HFFc6 (cell line): ENCODE measurements at places on chromosomes 2 and 18.

- H3K4me3 ChIP-seq: no peak overlapping the region
- peak overlapping the region; percentile 23 for H3K27ac ChIP-seq
- H3K36me3 ChIP-seq: peaks cover 7% of the 10 kb centered on the region
These were observed 4.4 kb downstream of the HIBCH start for GRCh38 chr2:190315273-190315672.

DNA sequence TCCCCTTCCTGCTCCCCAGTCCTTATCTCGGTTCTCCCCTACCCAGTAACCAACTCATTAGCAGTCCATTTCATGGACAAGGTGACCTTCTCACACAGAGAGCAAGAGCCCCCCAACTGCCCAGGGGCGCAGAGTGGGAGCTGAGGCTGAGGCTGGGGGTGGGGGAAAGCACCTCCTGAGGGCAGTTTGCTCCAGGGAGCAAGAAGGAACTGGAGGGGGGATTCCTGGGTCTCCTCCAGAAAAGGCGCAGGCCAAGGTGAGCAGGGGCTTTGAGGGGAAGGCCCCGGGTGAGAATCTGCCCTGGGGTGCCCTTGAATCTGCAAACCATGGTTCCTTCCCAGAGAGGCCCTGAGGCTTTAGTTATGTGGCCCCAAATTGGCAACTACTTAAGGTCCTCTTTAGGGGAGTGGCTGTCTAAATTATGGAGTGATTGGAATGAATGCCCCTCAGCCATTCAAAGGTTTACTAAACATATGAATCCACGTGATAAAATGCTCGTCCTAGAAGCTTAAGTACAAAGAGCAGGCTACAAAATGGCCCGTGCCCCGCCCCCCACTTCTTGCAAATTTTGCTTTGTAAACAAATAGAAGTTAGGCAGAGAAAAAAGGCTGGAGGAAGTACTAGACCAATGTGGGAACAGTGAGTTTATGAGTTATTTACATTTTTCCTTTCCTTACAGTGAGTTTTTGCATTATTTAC lies 123.5 kb upstream of the HS6ST1 start:
- H3K4me1 ChIP-seq: peaks cover 12% of the 10 kb centered on the region; the same call in 1 of the 2 replicates
- peaks cover 18% of the 10 kb centered on the region for H3K27me3 ChIP-seq
- no peak overlapping the region for H3K27ac ChIP-seq
- no peak overlapping the region for H3K4me3 ChIP-seq

DNA sequence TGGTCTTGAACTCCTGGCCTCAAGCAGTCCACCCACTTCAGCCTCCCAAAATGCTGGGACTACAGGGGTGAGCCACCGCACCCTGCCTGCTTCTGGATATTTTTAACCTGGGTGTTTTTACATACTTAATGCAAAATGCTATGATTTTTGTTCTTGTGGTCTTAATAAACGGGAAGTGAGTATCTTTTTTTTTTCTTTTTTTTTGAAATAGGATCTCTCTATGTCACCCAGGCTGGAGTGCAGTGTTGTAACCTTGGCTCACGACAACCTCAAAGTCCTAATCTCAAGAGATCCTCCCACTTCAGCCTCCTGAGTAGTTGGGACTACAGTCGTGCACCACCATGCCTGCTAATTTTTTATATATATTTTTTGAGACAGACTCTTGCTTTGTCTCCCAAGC lies 19.2 kb upstream of the ASXL2 start:
- no peak overlapping the region for H3K27ac ChIP-seq
- peaks cover 12% of the 10 kb centered on the region for H3K27me3 ChIP-seq
- no peak overlapping the region for H3K4me3 ChIP-seq
- peaks cover 8% of the 10 kb centered on the region for H3K4me1 ChIP-seq
- DNase-seq: no peak
- H3K36me3 ChIP-seq: no peaks in the 10 kb centered on the region

- H3K27ac ChIP-seq: no peak overlapping the region
- H3K4me3 ChIP-seq: no peak overlapping the region
- H3K4me1 ChIP-seq: peaks cover 20% of the 10 kb centered on the region
- H3K36me3 ChIP-seq: peaks cover 7% of the 10 kb centered on the region; the same call in 1 of the 2 replicates
- peaks cover 8% of the 10 kb centered on the region; the same call in 1 of the 2 replicates for H3K27me3 ChIP-seq
- DNase-seq: no peak
These were observed 151.6 kb downstream of the RTN4 start for GRCh38 chr2:54898456-54899226.

- H3K27me3 ChIP-seq: peaks cover 15% of the 10 kb centered on the region
- DNase-seq: peak; percentile 97
- peak overlapping the region; percentile 89 for H3K27ac ChIP-seq
- H3K4me1 ChIP-seq: peaks cover 30% of the 10 kb centered on the region
- no peaks in the 10 kb centered on the region for H3K36me3 ChIP-seq
These were observed 62.1 kb upstream of the MAPRE2 start for GRCh38 chr18:34978953-34979608.

DNA sequence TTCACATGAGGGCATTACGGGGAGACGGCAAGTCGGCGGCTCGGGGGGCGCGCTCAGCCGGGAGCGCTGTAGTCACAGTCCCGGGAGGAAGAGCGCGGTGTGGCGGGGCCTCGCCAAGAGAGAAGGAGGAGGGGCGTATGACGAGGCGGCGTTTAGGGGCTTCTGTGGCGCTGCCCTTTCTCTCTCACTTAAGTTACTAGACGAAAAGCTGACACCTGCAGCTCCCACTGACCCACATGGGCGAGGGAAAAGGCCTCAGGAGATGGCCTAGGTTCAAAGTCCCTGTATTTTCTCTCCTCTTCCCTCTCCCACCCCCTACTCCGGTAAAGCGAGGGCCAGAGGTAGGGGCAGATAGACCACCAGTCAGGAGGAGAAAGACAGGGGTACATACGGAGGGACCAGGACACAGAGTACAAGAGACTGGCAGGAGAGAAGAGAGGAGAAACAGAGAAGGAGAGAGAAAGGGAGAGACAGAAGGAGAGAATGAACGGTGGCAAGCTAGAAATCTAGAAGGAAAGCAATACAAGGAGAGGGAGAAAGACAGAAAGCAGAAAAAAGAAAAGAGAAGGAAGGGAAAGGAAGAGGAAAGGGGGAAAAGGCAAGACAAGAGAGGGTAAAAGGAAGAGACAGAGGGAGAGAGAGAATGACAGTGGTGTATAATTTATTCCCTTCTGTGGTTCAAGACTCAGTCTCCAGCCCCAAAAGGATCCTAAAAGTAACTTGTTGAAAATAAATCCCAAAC lies 3.8 kb downstream of the SIX2 start:
- no peaks in the 10 kb centered on the region for H3K4me1 ChIP-seq
- no peaks in the 10 kb centered on the region for H3K36me3 ChIP-seq
- H3K4me3 ChIP-seq: no peak overlapping the region
- no peak for DNase-seq
- no peak overlapping the region for H3K27ac ChIP-seq

GRCh38 chr2:7356909-7357584 lies 439.8 kb downstream of the RNF144A start:
- H3K4me1 ChIP-seq: no peaks in the 10 kb centered on the region
- H3K36me3 ChIP-seq: no peaks in the 10 kb centered on the region
- no peak overlapping the region for H3K27ac ChIP-seq
- H3K27me3 ChIP-seq: no peaks in the 10 kb centered on the region; the same call in 1 of the 2 replicates

DNA sequence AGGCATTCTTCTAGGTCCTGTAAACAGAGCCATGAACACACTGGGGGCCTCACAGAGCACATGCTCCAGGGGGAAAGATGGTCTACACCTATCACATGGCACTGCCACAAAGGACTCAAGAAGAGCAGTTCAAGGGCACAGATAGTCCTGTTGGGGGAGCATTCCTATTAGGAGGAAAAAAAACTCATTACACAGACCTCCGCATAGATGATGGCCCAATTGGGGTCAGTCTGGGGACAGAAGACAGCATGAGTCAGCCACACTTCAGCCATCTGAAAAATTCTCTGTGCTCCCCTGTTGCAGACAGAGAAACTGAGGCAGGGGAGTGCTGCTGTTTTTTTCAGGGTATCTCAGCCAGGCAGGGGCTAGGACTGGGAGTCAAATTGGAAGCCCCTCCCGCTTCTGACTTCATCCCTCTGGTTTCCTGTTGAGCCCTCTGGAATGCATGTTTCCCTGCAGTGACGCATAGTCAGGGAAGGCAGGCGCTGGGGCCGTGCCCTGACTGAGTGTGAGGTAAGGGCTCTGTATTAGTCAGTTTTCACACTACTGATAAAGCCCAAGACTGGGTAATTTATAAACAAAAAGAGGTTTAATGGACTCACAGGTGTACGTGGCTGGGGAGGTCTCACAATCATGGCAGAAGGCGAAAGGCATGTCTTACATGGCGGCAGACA lies 67.9 kb downstream of the RHOB start:
- peak overlapping the region; percentile 44 for H3K4me3 ChIP-seq
- H3K4me1 ChIP-seq: peaks cover 45% of the 10 kb centered on the region
- H3K36me3 ChIP-seq: no peaks in the 10 kb centered on the region
- H3K27me3 ChIP-seq: peaks cover 2% of the 10 kb centered on the region

DNA sequence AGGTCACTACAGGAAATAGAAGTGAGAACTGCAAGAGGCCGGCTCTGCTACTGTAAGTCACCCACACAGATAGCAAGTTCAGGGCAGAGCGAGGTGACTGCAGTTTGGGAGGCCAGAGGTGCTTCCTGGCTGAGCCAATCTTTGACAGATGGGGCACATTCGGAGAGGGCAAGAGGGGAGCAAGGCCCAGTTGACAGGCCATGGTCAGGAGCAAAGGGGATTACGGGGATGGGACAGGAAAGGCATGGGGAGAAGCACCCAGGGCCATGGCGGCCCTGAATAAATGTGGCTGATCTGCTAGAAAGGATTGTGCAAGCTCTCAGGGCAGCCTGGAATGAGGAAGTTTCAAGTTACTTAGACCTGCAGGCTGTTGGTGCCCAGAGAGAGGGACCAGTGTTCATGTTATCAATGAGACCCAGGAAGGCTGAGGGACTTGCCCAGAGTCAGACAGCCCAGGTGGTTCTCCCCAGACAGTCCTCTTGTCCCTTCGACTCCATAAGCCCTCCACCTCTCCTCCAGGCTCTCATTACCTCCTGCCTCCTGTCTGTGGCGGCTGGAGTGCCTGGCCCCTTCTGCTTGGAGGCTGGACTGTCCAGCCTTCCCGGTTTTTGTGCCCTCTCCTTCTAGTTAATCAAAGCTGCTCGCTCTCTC lies 123.3 kb downstream of the CTIF start:
- peak overlapping the region; percentile 65 for H3K27ac ChIP-seq
- H3K4me1 ChIP-seq: peaks cover 28% of the 10 kb centered on the region; the same call in 1 of the 2 replicates
- peak; percentile 25 for DNase-seq

GRCh38 chr18:23306822-23307221 lies 146.3 kb upstream of the RIOK3 start:
- H3K4me1 ChIP-seq: peaks cover 63% of the 10 kb centered on the region
- peaks cover 8% of the 10 kb centered on the region; the same call in 1 of the 2 replicates for H3K36me3 ChIP-seq
- no peak for DNase-seq
- peaks cover 1% of the 10 kb centered on the region; the same call in 1 of the 2 replicates for H3K27me3 ChIP-seq

DNA sequence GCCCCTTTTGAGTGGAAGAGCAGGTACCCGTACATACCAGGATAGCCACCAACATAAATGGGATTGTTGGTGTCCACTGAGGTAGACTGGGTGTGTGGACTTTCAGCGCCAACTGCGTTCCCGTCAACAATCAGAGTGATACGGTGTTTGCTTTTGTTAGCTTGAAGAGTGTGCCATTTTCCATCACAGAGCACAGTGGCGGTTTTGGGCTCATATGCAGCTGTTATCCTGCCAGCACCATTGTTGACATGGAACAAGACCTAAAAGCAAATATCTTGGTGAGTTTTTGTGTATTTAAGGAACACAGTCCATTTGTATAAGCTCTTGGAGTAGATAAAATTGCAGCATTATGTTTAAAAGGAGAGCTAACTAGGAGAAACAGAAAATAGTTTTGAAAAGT lies 174.5 kb downstream of the LAMA1 start:
- H3K4me1 ChIP-seq: no peaks in the 10 kb centered on the region
- no peak overlapping the region for H3K27ac ChIP-seq
- no peaks in the 10 kb centered on the region; the same call in 1 of the 2 replicates for H3K36me3 ChIP-seq
- DNase-seq: no peak
- H3K27me3 ChIP-seq: no peaks in the 10 kb centered on the region; the same call in 1 of the 2 replicates

GRCh38 chr2:185242462-185242861 lies 496.1 kb upstream of the FSIP2 start:
- H3K4me3 ChIP-seq: no peak overlapping the region
- DNase-seq: no peak
- no peaks in the 10 kb centered on the region for H3K27me3 ChIP-seq
- H3K27ac ChIP-seq: no peak overlapping the region
- H3K36me3 ChIP-seq: no peaks in the 10 kb centered on the region
- no peaks in the 10 kb centered on the region for H3K4me1 ChIP-seq

DNA sequence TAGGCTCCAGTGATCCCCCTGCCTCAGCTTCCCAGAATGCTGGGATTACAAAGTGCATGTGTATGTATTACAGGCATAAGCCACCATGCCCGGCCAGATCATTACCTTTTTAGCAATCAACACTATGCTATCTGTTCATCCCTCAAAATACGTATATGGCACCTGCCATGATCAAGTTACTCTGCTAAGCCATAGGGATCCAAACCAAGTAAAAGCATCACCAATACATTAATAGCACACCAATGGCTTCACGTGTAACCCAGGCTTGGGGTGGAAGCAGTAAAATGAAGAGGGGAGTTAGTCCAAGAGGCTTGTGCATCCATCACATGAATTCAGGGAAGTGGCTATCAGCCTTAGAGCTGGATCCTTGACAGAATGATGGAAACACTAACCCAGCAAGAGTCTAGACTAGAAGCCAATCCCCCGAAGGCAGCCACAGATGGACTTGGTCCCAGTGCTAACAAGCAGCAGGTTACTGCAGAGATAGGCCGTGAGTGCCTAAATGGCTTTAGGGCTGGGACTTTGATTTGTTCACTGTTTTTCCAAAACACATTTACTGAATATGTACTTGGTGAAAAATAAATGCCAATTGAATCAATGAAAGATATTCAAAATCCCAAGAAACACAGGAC lies 11.3 kb downstream of the HDLBP start:
- peaks cover 4% of the 10 kb centered on the region; the same call in 1 of the 2 replicates for H3K36me3 ChIP-seq
- H3K27ac ChIP-seq: no peak overlapping the region
- no peak for DNase-seq
